ENCODE measurements at places on chromosomes 16 and 17.

GRCh38 chr16:64174327-64174726, 947.5 kb downstream of the CDH11 start:
- no peak for DNase-seq

GRCh38 chr17:70099294-70099693, 24.3 kb downstream of the KCNJ16 start:
- DNase-seq = no peak

DNA sequence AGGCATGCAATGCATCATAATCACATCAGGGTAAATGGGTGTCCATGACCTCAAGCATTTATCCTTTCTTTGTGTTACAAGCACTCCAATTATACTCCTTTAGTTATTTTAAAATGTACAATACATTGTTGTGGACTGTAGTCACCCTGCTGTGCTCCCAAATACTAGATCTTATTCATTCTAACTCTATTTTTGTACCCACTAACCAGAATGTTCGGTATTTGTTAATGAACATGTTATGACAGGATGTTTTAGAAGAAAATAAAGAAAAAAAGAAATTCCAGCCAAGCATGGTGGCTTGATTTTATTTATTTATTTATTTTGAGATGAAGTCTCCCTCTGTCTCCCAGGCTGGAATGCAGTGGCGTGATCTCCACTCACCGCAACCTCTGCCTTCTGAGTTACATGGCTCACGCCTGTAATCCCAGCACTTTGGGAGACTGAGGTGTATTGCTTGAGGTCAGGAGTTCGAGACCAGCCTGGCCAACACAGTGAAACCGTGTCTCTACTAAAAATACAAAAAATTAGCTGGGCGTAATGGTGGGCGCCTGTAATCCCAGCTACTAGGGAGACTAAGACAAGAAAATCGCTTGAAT, 1.8 kb upstream of the NDE1 start:
- DNase-seq = no peak

- no peak for DNase-seq
These were observed 3.2 kb downstream of the ZC3H7A start for GRCh38 chr16:11793840-11794239.

DNA sequence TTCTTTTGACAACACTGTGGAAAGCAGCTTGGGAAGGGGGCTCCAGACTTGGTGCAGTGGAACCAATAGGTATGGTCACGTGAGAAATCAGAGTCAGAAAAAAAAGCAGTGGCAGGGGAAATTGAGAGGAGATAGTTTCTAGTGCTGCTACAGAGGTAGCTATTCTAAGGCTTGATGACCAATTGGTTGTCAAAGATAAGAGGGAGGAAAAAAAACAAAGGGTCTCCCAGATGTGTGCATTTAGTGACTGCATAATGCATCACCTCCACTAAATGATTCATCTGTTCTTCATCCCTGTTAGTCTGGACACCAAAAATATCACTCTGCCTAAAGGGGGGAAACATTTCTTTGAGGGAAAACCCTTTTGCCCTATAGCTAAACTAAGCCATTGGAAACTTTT, 56.5 kb downstream of the PIGL start:
- DNase-seq = peak; percentile 61

DNA sequence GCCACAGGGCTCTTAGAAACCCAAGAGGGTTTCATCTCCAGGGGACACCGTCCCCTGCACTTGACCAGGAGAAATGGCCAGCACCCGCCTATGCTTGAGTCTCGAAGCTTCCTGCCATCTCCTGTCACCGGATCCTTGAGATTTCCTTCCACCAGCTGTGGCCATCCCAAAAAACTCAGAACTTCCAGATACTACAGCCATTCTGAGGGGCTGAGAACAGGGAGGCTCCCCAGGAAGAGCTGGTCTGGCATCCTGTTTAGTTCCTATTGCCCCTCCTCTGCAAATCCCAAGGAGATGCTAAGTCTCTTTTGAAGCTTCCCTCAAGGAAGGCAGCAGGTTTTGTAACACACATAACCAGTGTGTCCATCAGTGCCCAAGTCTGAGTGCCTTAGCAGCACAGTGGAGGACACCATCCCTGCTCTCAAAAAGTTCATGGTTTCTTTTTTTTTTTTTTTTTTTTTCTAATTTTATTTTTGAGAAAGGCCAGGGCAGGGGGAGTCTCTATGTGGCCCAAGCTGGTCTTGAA, 2.0 kb downstream of the UBALD2 start:
- no peak for DNase-seq

GRCh38 chr16:986411-986810, 4.8 kb downstream of the SOX8 start:
- no peak for DNase-seq

- no peak for DNase-seq
These were observed 170.7 kb downstream of the CDH11 start for GRCh38 chr16:64951193-64951592.

DNA sequence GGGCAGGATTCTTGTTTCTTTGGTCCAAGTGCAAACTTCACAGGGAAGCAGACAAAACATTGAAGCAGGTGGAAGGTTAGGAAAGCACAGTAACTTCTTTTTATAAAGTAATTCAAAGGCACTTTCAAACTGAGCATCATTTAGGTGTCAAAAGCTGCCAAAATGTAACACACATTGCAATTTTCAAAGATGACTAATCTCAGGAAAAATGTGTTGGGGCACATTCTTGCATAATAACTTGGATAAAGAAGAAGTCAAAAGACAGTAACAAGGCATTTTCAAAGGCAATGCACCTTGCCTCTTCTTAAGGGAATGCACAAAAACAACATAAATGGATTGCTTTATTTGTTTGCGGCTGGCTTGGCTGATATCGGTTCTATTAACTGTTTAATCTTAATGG, 3.6 kb downstream of the KCNJ2 start:
- no peak for DNase-seq

- DNase-seq = no peak
These were observed 58.0 kb downstream of the ASIC2 start for GRCh38 chr17:33234930-33235685.

DNA sequence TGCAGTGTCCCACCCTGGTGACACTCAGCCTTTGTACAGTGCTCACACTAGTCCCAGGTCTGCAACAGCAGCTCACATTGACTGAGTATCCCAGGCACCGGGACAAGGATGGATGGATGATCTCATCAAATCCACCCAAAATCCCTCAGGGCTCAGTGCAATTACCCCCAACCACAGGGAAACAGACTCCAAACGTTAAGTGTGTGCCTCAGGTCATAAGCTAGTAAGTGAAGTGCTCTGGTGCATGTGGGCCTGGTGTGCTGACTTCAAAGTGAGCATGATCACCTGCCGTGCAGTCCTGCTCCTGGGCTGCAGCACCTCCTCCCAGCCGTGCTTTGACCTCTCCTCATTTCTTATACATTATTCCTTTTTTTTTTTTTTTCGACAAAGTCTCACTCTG, 31.2 kb upstream of the CD300E start:
- DNase-seq = no peak

GRCh38 chr17:67829331-67829730, 4.0 kb downstream of the BPTF start:
- DNase-seq = no peak

GRCh38 chr16:47258874-47259461, 115.2 kb upstream of the NETO2 start:
- DNase-seq = peak; percentile 18

- no peak for DNase-seq
These were observed 4.3 kb downstream of the CANT1 start for GRCh38 chr17:79005063-79005861.

DNA sequence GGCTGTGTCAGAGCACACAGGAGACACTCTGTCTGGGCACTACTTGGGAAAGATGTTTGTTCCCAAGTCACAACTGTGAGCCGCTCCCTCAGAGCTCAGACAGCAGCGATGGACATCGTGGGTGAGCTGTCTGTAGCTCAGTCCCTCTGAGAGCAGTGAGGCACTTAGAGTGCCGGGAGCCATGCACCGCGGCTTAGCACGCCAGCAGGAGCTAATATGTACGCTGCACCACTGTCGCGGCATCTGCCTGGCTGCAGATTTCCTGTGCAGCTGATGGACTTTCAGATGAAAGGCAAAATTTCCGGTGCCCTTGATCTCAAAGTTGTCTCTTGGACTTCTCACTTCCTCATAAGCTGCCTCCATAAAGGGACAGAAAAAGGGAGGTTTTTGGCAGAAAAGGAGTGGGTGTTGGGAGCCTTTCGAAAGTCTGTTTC, 92.8 kb upstream of the ZNF469 start:
- DNase-seq = no peak

GRCh38 chr17:81190591-81190990, 24.6 kb upstream of the AATK start:
- DNase-seq = no peak

GRCh38 chr16:85461814-85462713, 151.1 kb upstream of the GSE1 start:
- no peak for DNase-seq

GRCh38 chr16:3797904-3798811, 80.8 kb upstream of the TRAP1 start:
- DNase-seq = no peak

DNA sequence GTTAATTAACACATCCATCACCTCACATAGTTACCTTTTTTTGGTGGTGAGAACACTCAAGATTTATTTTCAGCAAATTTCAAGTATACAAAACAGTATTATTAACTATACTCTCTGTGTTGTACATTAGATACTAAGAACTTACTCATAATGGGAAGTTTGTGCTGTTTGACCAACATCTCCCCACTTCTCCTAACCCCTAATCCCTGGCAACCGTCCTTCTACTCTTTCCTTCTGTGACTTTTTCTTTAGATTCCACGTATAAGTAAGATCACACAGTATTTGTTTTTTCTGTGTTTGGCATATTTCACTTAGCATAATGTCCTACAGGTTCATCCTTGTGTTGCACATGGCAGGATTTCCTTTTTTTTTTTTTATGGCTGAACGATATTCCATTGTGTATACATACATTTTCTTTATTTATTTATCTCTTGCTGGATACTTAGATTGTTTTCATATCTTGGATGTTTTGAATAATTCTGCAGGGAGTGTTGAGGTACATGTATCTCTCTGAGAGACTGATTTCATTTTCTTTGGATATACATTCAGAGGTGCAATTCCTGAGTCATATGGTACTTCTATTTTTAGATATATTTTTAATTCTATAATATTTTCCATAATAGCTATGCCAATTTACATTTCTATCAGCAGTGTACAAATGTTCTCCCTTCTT, 19.0 kb downstream of the PPM1D start:
- DNase-seq = no peak

DNA sequence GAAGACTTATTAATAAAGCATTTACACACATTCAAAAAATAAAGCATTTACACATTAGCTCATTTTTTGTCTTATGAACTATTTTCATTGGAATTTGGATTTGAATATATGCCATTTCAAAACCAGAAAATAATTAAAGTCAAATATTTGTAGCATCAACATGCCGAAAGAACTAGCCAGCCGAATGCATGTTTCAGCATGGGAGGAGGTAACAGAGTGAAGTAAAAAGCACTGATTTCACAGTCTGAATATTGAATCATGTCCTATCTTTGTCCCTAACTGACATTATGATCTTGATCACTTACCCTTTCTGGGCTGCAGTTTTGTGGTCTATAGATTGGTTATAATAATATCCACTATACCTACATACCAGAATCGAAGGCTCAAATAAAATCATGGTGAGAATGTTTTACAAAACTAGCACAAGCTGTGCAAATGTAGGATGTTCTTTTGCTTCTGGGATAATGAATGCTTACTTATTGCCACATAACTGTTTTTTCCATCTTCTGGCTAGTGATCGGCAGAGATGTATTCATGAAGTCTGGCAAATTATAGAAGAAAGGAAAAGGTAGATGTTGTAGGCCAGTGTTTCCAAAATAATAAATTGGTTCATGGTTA, 84.7 kb downstream of the TUBD1 start:
- no peak for DNase-seq

DNA sequence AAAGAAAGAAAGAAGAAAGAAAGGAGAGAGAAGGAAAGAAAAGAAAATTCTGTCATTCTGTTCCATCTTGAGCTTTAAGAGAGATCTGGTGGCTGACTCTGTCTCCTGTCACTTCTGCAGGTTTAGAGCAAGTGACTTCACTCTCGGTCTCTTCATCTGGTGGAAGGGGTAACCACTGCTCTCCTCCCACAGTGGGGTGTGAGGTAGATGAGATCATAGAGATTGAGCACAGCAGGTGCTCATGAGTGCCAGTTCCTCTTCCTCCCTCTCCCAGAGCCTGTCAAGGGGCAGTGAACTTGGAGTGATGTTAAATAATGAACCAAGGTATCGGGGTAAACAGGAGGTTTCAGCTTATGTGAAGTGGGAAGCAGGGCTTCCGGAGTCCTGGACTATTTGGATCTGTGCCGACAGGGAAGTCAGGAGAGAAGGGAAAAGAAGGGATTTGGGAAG, 47.7 kb downstream of the BEAN1 start:
- DNase-seq = no peak

DNA sequence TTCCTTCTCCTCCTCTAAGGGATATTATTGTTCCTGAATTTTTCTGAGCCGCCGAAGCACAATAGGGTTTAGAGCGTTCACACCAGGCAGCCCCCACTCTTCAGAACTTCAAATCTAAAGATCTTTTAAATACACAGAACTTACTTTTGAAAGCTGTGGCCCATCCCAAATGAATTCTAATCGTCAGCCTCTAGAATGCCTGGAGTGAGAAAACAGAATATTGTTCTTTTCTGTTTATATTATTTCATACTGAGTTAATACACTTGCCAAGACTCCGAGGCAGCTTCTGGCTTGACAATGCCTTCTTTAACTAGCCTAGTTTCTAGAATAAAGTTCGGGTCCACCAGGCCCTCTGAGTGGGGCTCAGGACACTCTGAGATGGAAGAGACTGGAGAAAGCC, 405.6 kb downstream of the WWOX start:
- no peak for DNase-seq

GRCh38 chr17:62855156-62855555, 47.0 kb upstream of the MARCHF10 start:
- DNase-seq = no peak

DNA sequence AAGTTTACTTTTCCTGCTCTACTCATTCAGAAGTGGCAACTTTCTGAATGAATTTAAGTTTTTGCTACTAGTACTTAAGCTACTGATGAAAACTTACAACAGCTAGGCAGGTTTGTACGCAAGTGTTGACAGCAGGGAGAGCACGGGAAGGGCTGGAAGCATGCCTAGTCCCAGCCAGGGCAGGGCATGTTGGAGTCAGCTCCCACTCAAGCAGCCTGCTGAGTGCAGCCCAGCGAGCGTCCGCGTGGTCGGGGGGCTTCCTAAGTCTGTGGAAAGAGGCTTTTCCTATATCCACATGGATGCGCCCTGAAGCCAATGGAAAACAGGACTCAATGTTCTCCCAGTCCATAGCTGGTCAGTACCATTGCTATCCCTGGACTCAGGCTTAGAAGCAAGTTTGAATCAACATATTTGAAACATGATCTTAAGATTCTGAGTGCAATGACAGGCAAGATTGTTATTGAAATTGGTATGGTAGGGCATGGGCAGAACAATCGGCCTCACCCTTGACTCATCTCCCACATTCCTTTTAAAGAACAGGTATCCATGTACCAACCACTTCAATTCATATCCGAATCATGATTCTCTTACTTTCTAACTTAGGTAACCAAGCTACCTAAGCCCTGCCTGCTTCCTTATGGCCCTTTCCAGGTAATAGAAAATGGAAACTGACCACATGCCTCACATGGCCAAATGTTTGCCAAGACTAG, 22.5 kb downstream of the CYB5D2 start:
- no peak for DNase-seq

- no peak for DNase-seq
These were observed 24.4 kb downstream of the ATP6V0D1 start for GRCh38 chr16:67456391-67457081.
